ENCODE measurements at places on chromosomes 16 and 17.

DNA sequence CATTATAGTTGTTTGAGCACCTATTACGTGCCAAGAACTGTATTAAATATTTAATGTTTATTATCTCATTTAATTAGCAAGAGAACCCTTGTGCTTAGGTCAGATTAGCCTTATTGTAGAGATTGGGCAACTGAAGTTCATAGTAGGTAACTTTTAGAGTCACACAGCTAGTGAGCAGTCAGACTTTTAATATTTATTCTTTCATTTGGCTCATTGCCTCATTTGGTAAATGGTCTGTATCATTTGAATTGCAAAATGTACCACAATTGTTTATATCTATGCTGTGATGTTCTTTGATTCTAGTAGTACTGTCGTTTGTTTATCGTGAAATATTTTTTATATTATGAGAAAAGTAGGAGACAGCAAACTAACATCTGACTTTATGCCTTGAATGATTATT is 7.6 kb downstream of the CLTC start:
- DNase-seq, result no peak

DNA sequence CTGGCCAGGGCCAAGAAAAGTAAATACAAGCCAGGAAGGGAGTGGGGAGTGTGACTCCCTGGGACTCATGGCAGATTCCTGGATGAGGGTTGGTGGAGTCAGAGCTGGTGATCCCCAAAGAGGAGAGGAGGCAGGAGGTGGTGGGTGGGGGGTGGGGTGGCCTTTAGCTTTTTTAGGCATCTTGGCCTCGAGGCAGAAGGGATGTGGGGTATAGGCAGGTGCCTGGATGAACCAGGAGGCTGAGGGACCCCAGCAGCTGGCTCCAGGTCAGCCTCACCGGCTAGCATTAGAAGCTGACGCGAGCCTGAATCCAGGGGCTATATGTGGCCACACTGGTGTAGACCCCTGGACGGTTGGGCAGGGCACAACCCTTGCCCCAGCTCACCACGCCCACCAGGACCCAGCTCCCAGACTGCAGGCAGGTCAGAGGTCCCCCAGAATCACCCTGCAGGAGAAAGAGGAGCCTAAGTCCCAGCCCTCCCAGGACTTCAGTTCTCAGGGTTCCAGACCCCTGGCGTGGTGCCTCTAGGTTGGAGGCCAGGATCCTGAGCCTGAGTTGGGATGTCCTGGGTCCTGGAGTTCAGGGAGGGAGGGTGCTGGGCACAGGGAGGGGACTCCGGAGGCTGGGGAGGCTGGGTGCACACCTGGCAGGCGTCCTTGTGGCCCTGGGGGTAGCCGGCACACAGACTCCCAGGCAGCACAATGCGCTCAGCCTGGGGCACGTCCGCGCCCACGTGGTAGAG is 2.8 kb downstream of the PRSS33 start:
- DNase-seq, result no peak

DNA sequence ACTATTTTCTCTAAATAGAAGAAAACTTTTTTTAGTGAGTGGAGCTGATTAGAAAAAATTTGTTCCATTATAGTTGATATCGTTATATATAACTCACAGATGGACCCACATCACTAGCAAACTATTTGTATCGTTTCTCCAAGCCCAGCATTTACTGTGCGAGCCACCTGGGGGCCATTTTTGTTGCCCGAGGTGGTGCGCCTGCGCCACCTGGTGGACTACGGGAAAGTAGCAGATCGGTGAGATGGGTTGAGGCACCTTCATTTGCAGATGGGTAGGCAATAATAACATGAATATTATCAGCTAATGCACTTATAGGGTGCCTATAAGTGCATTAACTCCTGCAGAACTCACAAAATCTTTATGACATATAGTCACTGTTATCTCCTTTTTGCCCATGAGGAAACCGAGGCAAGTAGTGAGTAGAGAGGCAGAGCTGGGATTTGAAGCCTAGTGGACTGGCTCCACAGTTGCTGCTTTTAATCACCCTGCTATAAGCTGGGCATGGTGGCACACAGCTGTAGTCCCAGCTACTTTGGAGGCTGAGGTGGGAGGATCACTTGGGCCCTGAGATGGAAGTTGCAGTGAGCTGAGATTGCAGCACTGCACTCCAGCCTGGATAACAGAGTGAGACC is 23.2 kb upstream of the NTN1 start:
- DNase-seq, result no peak

- DNase-seq, result no peak
Observed at GRCh38 chr17:77963441-77963840, 4.9 kb downstream of the TNRC6C start.

GRCh38 chr16:81097230-81097629 is 1.0 kb upstream of the GCSH start:
- no peak for DNase-seq

- DNase-seq, result no peak
Observed at GRCh38 chr17:33335491-33336173, 42.5 kb upstream of the ASIC2 start.

GRCh38 chr16:17133851-17134250 is 336.9 kb downstream of the XYLT1 start:
- DNase-seq, result no peak

DNA sequence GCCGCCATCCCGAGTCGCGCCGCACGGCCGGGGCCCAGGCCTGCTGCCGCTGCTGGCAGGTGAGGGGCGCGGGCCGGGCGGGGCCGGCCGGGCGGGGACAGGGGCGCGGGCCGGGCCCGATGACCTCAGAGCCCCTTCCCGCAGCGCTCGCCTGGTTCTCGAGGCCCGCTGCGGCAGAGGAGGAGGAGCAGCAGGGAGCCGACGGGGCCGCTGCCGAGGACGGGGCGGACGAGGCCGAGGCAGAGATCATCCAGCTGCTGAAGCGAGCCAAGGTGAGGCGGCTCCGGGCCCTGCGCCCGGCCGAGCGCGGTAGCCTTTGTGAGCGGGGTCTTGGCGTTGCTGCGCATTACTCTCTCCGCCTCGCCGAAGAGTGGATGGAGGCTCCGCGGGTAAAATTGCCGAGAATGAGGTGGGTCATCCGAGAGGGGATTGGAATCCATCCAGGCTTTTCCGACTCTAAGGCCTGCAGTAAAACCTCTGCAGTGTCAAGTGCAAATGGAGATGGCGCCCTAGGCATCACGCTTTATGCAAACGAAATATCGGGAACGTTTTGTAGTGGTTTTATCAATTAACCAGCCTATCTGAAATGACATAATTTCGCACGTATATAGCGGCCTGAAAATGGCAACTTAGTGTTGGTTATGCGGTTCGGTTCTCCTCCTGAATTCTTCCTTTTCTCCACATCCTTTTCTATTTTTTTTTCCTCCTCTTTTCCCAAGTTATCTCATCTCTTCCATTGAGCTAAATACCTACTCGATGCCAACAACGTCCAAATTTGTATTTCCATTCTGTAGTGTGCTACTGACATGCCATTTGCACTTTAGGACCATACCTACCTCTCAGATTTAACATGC is 577 bp downstream of the TTC19 start:
- DNase-seq, result no peak

GRCh38 chr16:76614269-76614668 is 337.1 kb downstream of the CNTNAP4 start:
- DNase-seq, result peak; percentile 43

GRCh38 chr17:75864448-75864871 is 9.3 kb upstream of the WBP2 start:
- DNase-seq, result no peak

DNA sequence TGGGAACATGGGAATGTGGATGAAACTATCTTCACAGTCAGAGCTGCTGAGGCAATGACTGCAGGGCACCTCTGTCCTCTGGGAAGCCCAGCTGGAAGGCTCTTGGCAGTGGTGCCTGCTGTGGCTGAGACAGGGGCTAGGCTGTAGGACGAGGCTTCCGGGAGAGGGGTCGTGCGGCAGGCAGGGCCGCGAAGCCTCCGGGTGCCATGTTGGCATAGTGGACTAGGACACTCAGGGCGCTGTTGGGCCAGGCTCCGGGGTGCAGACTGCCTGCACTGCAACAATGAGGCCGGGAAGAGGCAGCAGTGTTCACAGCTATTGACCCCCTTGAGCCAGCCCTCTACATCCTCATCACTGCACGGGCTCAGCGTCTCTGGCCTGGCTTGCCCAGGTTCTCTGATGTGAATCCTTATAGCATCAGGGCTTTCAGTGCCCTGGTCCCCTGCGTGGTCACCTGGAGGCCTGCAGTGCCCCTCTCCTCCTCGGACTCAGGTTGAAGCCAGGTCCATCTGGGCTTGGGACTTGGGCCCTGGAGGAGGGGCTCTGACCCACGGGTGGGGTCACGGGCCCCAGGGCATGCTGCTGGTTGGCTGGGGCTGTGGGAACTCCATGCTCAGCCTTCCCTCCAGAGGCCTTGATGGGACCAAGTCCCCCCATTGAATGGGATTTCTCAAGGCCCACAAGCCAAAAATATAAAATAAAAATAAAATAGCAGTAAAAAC is 91.6 kb downstream of the TNFRSF13B start:
- DNase-seq, result no peak

- no peak for DNase-seq
Observed at GRCh38 chr16:48262631-48263030, 15.3 kb upstream of the ABCC11 start.

DNA sequence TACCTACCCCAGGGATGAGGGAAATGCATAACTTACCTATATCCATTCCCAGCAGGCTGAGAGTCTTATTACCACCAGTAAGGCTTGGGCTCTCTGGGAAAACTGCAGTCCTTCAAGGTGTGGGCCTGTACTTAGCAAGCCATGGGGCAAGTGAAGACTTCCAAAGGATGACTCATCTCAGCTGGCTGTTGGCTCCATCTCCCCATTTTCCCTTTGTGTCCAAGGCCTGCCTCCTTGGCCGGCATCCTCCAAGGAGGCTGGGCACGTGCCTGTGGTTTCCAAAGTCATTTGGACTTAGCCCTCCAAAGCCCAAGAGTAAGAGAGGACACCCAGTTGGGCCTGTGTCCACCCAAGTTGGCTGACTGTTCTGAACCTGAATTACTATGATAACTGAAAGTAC is 89.8 kb downstream of the TMEM100 start:
- DNase-seq, result no peak

GRCh38 chr17:50565402-50566350 is 5.2 kb downstream of the CACNA1G start:
- DNase-seq, result peak; percentile 77

DNA sequence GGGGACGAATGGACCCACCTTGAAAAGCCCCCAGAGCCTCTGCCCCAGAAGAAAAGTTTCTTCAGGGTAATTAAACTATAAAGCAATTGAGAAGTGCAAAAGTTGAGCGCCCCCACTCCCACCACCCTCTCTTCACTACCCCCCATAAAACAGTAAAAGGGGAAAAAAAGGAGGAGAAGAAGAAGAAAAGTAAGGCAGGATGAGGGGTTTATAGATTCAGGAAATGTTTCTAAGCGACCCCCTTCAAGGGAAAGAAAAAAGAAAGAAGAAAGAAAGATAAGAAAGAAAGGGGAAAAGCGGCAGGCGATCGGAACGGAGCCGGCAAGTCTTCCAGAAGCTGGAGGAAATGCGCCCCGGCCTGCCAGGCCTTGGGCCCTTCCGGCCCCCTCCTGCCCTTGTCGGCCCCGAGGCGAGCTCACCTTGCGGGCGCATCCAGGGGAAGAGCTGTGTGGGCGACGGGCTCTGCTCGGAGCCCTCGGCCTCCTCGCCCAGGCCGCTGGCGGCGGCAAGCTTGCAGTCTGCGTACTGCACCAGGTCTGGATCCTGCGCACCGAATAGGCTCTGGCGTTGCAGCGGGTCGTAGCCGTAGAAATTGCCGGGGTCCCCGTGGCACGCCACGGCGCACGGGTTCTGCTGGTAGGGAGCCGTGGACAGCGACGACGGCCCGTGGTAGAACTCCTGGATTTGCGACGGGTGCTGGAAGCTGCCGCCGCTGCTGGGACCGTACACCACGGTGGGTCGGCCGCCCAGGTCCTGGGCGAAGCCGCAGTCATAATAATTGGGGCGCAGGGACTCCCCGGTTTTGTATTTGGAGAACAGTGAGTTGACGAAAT is 1.0 kb downstream of the HOXB8 start:
- DNase-seq, result no peak

GRCh38 chr17:40313668-40314583 is 4.9 kb downstream of the RARA start:
- DNase-seq, result no peak

DNA sequence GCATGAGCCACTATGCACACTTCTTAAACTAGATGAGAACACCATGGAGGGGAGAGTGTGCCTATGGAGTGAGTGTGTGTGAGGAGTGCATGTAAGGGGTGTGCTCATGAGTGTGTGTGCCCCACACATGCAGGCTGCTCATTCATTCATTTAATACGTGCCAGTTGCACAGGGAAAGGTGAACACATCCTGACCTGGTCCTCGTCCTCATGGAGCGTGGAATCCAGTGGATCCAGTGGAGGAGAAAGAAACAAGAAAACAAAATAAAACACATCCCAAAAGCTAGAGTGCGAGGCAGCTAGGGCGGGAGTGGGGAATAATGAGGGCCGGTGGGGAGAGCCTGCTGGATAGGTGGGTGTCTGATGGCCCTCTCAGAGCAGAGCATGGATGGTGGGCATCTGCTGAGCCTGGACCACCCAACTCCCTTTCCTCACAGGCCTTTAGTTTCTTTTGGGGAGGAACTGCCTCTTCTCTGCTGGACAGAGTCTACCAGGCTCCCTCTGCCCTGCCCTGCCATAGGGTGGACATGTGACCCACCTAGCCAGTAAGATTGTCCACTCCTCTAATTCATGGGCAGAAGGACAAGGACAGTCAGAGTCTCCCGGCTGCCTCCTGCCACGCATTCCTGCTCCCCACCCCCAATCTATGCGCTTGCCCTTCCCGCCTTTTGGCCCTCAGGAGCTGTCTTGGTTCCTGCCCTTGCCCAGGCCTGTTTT is 204.3 kb downstream of the RAB11FIP4 start:
- DNase-seq, result no peak

DNA sequence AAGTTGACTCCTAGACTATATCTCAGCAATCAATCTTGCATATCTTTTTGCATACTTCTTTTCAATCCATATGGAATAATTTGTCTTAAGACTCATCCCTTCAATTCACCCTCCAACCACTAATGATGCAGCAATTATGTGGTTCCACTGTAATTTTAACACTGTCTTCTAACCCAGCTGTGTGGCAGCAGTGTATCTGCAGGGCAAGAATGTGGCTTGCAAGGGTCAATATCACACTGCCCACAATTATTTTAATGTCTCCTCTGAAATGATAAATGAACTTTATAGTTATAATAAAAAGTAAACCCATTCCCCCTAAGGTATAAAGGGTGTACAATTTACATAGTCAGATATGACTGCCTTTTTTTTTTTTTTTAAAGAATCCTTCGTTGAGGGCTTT is 48.6 kb downstream of the FTO start:
- no peak for DNase-seq

DNA sequence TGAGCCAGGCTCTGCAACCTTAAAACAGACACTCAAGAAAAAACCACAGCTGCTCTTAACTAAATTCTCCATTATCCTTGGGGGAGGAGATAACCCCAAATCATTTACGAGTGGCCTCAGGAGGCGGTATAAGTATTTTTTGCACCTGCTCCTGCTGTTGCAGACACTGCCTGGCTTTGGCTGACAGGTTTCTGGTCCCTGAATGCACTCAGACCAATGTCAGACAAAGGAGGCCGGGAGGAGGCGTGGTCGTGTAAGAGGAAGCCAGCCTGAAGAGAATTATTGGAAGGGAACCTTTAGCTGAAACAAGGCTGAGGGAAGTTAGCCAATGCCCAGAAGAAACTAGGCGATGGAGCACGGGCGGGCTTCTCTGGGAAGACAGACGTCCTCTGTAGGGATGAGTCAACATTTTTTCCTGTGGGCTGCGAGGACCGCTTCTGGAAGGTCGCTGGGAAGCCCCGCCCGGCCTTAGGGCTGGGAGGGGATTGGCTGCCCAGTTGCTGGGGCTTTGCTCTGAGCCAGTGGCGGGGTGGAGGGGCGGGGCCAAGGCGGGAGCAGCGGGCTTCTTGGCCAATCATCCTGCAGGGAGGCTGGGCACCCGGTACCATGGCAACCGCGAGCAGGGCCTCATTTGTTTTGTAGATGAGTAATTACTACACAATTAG is 82.3 kb downstream of the CCDC182 start:
- peak; percentile 91 for DNase-seq

GRCh38 chr17:9837551-9838471 is 12.1 kb downstream of the GLP2R start:
- no peak for DNase-seq
